NCI-H1436 treated with DMSO at 0.1 percent for 48 hours (cell line): ENCODE measurements at places on chromosomes 2 and 18.

DNA sequence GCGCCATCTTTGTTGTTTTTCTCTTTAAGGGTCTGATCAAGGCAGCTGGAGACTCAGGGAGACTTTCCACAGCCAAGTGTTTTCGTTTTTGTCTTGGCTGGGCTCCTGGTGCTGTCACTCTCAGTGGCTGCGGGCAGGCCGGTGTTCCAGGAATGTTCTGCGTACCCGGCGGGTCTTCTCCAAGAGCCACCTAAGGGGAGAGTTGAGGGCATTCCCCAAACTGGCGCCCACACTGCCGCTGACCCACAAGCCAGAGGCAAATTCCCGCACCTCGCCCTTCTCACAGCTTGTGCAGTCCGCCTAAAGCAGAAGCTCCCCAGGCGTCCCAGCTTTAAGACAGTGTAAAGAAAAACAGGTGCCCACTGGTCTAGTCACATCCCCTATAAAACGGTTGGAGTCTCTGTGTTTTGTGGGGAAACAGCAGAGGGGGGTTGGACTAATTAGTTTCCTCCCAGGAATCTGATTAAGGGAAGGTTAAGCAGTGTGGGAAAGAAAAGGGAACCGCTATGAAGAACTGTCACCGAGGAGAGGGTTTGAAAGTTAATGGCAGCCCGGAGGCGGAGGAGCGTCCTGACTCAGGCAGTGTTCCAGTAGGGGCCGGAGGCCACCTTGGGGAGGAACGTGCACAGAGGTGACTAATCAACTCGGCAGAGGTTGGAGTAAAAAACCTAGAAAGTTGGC is 224.5 kb downstream of the SLC4A3 start:
- DNase-seq = no peak

- DNase-seq = no peak
Measured at GRCh38 chr2:67169417-67170140, 227.6 kb upstream of the ETAA1 start.

GRCh38 chr2:27261241-27261925 is 1.5 kb downstream of the SLC30A3 start:
- no peak for DNase-seq

DNA sequence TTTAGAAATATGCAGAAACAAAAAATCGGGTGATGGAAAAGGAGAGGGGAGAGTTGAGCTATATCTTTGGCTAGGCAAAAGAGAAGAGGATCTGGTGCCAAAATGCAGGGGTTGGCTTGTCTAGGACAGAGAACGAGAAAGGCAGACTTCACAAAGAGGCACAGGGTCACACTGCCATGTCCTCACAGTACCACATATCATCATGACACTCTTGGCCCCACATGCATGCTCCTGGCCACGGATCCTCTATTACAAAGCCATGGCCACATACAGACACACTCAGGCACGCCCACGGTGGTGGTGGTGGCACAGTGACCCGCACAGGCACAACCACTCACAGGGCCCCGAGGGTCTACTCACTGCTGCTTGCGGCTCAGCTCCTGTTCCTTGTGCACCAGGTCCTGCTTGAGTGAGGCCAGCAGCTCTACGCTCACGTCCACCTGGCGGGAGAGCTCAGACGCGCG is 15.9 kb downstream of the FBXO41 start:
- no peak for DNase-seq

GRCh38 chr2:136051725-136052048 is 66.3 kb upstream of the DARS1 start:
- no peak for DNase-seq

- DNase-seq = no peak
Measured at GRCh38 chr18:64090876-64091275, 58.0 kb downstream of the LINC00305 start.

- no peak for DNase-seq
Measured at GRCh38 chr2:74792282-74792681, 41.6 kb upstream of the HK2 start.

DNA sequence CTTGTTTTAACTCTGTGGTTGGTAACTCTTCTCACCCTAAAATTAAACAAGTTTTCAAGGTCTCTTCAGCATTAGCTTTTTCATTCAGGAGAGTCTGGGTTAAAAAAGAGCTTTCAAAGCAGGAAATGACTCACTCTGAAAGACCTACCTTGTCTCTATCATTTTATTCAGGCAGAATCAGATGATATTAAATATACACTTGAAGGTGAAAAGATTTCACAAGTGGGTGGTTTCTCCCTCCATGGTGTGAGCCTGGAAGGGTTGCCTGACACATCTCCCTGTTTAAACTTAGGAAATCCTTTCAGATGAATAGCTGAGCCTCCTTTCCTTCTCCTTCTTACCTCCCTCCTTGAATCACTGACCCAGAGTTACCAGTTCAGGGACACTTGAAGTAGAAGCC is 1402.0 kb upstream of the PIK3C3 start:
- no peak for DNase-seq

DNA sequence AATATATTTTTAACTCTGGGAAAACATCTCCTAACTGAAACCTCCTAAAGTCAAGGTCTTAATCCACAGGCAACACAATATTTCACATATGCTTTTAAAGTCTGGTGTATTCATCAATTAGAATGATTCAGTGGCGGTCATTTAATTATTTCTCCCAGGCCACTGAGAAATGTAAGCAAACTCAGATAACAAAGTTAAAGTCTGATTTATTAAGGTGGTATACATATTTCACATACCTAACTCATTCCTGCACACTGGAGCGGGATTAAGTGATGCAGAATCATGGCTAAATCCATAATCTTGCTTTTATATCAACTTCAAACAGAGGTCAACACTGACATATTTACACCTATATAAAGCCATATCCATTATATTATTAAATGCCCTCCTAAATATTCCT is 43.7 kb downstream of the FRZB start:
- DNase-seq = no peak

- no peak for DNase-seq
Measured at GRCh38 chr2:188251034-188251433, 40.6 kb upstream of the GULP1 start.

GRCh38 chr2:160324161-160324800 is 124.2 kb upstream of the ITGB6 start:
- DNase-seq = no peak

DNA sequence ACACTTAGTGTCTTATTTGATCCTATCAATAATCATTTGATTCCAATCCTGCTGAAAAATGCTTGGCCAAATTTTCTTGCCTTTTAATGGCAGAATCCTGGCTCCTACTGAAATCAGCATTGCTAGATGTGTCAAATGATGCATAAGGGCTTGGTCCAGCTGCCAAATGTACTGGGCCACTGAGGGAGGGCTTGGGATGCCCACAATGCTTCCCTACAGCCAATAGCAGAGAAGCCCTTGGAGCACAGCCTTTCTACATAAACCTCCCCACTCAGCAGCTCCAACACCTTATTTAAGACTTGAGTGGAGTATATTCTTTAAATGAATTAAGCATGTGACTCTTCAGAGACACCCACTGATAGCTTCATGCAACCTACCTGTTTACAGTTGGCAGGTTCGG is 3.6 kb downstream of the ALK start:
- no peak for DNase-seq

- no peak for DNase-seq
Measured at GRCh38 chr2:71521436-71521950, 68.1 kb downstream of the DYSF start.

DNA sequence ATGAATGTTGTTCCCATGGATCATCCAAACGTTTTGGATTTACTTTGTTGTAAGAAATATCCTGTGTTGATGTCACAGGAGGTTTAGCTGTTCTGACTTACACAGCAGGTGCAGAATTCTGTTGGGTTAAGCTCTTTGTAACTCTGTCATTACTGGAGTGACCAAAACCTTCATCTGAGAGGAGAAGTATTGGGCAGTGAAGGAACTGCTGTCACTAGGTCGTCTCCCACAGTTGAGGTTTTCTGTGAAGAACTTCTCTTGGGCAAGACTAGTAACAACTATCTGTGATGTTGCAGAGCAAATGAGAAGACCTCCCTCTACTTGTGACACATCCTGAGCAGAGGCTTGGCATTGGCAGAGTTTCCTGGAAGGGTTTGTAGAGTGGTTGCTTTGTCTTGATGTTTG is 2.9 kb downstream of the SPTBN1 start:
- no peak for DNase-seq

DNA sequence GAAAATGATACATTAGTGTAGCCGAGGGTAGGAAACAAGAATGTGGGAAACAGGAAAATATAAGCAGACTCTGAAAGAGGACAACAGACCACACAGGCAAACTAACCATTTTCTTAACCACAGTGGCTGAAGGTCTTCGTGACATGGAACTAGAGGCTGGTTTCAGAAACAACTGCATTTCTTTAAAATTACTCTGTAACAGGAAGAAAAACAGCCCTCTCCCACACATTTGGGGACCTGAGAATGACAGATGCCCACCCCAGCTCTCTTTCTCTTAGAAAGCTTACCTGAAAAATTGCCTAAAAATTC is 13.8 kb upstream of the SLC25A52 start:
- DNase-seq = no peak

- DNase-seq = no peak
Measured at GRCh38 chr2:122755281-122755780, 999.9 kb downstream of the TSN start.

- no peak for DNase-seq
Measured at GRCh38 chr2:110770959-110771431, 38.6 kb downstream of the ACOXL start.
